Stimulated activated CD8-positive, alpha-beta memory T cell treated with anti-CD3 and anti-CD28 coated beads, Interleukin-15, amount 100 ng/mL, for 4 hours (primary cell): ENCODE measurements at places on chromosomes 4 and X.

- DNase-seq: no peak
Measured at GRCh38 chr4:176622251-176622948, 170.3 kb downstream of the VEGFC start.

DNA sequence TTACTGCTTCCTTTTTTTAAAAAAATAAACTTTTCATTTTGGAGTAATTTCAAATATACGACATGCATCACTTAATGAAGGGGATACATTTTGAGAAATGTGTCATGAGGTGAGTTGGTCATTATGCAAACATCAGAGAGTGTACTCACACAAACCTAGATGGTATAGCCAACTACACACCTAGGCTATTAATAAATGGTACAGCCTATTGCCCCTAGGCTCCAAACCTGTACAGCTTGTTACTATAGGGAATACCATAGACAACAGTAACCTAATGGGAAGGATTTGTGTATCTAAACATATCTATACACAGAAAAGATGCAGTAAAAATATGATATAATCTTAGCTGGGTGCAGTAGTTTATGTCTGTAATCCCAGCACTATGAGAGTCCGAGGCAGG is 29.1 kb downstream of the SETD7 start:
- no peak for DNase-seq

DNA sequence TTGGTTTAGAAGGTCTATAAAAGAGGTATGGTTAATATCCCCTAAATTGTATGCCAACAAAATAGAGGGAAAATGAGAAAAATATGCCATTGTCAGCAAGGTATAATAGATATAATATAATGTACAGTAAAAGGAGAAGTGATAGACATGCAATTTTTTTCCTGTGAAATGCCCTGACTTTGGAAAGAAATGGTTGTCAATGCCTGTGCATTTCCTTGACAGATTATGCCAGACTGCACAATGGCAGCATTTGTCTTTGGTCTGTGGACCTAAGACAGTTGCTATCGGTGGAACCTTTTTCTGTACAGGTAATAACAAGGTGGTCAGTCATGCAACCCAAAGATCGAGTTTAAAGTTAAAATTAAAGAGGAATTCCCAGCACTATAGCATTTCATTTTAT is 301.7 kb downstream of the CFAP299 start:
- DNase-seq: no peak

DNA sequence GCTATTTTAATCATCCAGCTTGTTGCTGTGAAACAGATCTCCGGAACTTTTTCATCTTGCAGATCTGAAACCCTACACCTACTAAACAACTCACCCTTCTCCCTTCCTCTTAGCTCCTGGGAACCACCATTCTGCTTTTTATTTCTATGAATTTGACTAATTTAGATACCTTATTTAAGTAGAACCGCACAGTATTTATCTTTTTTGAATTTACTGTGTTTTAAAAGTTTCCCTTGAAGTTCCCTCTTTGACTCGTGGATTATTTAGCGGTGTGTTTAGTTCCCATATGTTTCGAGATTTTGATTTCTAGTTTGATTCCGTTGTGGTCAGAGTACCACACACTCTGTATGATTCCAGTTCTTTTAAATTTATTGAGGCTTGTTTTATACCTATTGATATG is 44.6 kb downstream of the EIF2S3 start:
- DNase-seq: no peak

DNA sequence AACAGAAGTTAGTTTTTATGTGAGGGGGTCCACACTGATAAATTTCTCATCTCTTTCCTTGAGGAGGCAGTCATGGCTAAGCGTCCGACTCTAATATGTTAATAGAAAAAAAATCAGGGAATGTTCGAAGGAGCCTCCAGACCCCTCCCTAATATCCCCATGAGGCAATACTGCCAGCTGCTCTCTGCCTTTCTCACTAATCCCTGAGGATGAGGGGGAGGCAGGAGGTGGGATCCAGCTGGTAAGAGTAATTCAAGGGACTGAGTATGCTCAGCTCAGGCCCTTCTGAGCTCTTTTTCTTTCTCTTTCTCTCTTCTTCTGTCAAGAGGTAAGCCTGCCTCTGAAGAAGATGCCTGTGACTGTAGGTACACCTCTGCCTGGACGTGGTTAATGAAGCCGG is 51.7 kb downstream of the PIR start:
- DNase-seq: no peak

DNA sequence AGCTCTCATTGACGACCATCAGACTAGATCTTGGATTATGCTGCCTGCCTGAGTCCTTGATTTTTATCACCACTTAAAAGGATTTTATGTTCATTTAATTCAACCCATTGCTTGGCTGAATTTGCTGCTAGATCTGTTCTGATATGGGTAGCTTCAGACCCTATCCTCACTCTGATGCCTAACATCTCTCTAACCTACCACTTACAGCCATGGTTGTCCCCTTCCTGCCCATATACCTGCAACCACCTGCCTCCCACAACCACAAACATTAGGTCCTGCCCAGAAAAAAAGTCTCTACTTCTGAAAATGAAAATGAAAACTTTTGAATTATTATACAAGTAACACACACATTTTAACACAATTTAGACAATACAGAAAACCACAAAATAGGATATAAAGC is 310.8 kb downstream of the HNRNPD start:
- no peak for DNase-seq

DNA sequence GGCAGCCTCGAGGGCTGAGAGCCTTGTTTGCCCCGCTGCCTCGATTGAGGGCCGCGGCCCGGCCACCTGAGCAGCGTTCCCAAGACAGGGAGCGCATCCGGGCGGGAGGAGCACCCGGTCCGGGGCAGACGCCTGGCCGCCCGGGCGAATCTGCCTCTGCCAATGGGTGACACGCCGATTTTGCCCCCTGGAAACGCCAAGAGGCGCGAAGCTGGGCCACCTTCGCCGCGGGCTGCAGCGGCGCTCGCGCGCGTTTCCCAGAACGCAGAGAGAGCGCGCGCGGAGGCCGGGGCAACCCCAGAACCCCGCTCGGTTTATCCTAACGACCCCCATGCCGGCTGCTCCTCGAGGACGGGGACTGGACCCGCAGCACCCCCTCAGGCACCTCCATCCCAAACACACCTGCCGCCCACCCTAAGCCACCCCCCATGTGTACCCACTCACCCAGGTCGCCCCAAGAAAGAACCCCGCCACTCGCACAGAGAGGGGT is 575 bp downstream of the MAP7D2 start:
- DNase-seq: no peak

GRCh38 chr4:169225812-169226211 is 44.9 kb downstream of the SH3RF1 start:
- no peak for DNase-seq

DNA sequence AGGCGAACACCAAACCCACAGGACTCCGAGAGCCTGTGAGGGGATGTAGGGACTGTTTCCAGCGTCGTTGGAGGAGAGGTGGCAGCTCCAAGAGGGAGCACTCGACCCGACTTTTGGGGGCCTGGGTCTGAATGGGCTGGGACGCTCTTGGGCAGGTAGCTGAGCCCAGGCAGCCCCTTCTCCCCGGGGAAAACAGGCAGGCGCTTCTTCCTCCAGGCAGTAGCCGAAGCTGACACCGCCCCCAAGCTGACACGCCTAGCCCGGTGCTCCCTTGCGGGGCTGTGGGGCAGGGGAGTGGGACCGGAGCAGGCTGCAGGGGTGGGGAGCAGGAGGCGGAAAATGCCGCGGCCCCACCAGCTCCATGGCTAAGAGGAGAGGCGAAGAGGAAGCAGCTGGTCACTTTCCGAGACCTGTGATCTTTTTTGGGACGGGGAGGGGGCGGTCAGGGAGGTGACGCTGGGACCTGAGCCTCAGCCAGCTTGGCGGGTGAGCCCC is 4.2 kb downstream of the NKX1-1 start:
- no peak for DNase-seq

GRCh38 chr4:26272654-26273615 is 47.9 kb upstream of the RBPJ start:
- no peak for DNase-seq

- no peak for DNase-seq
Measured at GRCh38 chr4:53221832-53222480, 143.9 kb downstream of the SCFD2 start.

DNA sequence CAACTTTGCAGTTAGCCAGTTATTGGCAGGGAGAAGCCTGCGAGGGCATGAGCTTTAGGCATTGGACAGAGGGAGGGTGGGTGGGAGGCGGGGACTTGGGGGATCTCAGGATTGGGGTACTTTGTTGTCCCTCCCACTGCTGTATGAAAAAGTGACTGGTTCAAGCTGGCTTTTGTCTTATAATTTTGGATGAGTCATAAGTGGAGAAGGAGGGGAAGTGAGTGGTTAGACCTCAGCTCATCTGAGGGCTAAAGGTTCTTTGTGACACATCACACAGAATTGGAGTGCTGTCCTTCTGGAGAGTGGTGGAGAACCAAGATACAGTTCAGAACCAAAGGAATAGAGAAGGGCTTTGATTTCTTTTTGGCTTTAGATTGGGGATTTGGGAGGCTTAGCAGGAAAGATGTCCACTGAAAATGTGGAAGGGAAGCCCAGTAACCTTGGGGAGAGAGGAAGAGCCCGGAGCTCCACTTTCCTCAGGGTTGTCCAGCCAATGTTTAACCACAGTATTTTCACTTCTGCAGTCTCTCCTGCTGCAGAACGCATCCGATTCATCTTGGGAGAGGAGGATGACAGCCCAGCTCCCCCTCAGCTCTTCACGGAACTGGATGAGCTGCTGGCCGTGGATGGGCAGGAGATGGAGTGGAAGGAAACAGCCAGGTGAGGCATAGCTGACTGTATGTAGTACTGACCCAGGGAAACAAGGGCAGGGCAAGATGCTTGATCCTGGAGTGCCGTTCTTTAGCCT is at the start of gene SLC4A4:
SLC4A4 (plus strand) TSS at position 175 of the 748 bp plus-strand sequence.
- no peak for DNase-seq

DNA sequence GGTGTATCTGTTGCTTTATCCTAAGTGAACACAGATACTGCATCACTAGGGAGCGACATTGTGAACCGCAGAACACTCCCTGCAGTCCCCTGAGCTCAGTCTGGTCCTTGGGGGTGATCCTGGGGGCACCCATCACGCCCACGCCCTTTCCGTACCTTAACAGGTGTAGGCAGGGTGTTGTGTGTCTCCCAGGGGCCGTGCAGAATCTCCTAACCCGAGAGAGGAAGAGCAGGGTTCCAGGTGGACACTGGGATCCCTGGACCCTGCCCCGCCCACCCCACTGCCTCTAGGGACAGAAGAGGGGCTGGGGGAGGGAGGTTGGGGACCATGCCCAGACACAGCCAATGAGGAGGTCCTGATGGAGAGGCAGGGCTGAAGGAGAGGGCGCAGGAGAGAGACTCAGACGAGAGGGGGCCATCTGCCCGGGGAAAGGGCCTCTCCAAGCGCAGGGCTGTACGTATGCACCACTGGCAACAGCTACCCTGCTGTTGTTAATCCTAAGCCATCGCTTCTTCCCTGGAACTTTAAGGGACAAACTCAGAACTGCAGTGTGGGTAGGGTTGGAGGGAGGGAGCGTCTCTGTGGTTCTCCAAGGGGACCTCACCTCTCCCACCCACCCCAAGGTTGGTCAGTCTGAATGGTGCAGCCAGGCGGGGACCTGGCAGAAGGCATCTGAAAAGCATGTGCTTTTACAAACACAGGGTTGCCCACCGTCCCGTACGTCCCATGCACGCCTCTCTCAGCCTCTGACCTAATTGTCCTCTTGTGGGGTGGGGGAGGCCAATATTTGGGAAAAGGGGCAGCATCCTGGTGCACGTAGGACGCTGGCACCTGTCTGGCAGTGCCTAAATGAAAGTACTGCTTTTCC is 2.5 kb downstream of the P2RY8 start:
- DNase-seq: no peak

- no peak for DNase-seq
Measured at GRCh38 chr4:28179126-28179525, 1318.5 kb downstream of the STIM2 start.

GRCh38 chrX:53288189-53288588 is 6.8 kb upstream of the IQSEC2 start:
- DNase-seq: no peak

DNA sequence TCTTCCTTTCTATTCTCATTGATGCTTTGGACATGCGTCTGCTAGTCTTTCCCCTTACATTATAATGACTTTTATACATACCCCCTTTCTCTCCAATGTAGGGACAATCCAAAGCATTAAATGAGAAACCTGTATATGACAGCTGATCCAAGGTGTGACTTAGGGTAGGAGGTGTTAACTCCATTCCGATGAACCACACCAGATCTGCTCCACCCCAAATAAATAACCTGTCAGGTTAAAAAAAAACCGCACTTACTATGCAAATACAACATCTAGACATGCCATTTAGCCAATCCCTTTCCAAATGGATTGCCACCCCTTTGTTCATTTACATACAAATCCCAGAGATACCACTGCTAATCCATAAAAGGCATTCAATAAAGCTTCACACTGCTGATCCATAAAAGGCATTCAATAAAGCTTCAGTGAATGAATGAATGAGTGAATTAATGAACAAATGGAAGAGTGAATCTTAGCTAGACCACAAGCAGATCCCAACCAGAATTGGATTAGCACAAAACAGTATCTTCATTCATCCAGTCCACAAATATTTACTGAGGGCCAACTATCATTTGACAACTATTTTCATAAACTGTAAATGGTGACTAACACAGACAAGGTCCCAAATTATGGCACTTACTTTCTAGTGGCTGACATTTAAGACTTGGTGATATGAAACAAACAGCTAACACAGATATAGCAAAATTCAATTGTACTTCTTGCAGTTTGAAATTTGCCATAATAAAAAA is 158.9 kb upstream of the MAP3K15 start:
- no peak for DNase-seq

DNA sequence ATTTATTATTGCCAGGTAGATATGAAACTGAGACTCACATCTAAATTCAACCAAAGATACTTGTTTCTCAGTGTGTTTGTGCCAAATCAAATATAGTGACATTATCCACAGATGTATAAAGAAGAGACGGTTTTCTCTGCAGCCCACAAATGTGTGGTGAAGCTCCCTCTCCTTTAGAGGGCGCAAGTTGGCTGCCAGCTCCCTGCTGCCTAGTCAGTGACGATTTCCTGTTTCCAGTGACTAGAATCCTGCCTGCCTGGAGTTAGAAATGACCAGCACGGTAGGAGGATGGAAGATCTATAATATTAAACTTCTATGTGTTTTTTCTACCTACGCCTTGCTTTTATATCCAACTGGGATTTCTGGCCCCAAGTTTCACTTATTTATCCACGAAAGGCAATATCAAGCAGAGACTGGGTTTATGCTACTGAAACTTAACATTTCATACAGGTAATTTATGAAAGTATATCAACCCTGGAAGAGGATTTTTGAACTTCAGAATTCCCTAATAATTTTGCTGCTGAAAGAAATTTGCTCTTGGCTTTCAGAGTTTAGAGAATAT is 1793.7 kb upstream of the TENM3 start:
- no peak for DNase-seq

GRCh38 chr4:57064811-57065711 is 45.1 kb downstream of the IGFBP7 start:
- no peak for DNase-seq
